GM13977 (cell line): ENCODE measurements at places on chromosomes 2 and 18.

GRCh38 chr2:56053679-56054078, 130.1 kb upstream of the EFEMP1 start:
- no peak for DNase-seq

DNA sequence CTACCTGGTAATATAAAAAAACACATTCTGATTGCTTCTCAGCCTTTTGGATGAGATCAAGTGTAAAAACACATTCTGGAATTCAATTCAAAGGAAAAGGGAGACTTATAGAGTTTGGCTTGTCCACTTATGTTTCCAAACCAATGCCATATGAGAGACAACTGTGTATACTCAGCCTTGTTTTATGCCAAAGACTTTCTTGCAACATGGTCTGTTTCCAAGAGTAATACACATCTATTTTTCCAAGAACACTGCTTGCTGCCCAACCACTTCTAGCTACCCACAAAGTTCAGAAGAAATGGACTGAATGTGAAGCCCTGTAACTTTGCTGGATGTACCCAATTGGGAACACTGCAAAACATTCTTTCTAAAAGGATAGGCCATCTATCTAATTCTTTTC, 48.0 kb upstream of the GRB14 start:
- DNase-seq: no peak

GRCh38 chr2:72603481-72603880, 222.4 kb downstream of the EXOC6B start:
- no peak for DNase-seq

GRCh38 chr2:84678214-84678613, 161.9 kb downstream of the DNAH6 start:
- no peak for DNase-seq
